ENCODE measurements at places on chromosomes 7 and 10.
A peak's percentile ranks its signal among the peaks of the same experiment; 100 is the strongest.

- no peak for DNase-seq
Observed at GRCh38 chr10:119783665-119784027, 57.8 kb downstream of the INPP5F start.

- DNase-seq = no peak
Observed at GRCh38 chr10:114168450-114169009, 5.5 kb downstream of the CCDC186 start.

GRCh38 chr10:102773986-102774385 is 30.2 kb downstream of the WBP1L start:
- no peak for DNase-seq

GRCh38 chr10:37831495-37832333 is 25.7 kb downstream of the ZNF248 start:
- DNase-seq = no peak

GRCh38 chr7:47089068-47089417 is 492.9 kb downstream of the TNS3 start:
- no peak for DNase-seq

- DNase-seq = no peak
Observed at GRCh38 chr10:128739930-128740329, 613.7 kb upstream of the MKI67 start.

DNA sequence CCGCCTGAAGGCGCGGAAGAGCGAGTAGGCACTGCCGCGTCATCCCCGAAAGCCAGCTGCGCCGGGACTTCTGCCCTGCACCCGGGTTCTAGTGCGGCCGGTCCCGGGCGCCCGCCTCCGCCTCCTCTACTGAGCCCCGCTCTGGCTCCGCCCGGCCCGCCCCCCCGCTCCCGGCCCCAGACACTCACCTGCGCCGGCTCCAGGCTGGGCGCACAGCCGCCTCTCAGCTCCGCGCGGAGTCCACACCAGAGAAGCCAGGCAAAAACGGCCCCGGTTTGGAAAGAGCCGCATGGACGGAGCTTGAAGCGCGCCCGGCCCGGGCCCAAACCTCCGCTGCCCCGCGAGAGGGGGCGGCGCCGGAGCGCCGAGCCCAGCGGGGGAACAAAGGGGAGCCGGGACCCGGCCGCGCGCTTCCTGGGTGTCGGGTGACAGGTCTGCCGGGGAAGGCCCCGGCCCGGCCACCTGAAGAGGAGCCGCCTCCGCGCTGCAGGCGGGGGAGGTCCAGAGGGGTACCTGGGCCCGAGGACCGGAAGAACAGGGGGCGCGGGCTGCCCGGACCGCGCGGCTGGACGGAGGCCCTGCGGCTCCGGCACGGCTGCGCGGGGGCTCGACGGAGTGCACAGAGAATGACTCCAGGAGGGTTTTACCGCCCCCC is 168.2 kb downstream of the NRF1 start:
- no peak for DNase-seq

GRCh38 chr10:93462881-93463280 is 19.3 kb downstream of the MYOF start:
- no peak for DNase-seq

- no peak for DNase-seq
Observed at GRCh38 chr10:130137090-130137448, 878 bp downstream of the GLRX3 start.

DNA sequence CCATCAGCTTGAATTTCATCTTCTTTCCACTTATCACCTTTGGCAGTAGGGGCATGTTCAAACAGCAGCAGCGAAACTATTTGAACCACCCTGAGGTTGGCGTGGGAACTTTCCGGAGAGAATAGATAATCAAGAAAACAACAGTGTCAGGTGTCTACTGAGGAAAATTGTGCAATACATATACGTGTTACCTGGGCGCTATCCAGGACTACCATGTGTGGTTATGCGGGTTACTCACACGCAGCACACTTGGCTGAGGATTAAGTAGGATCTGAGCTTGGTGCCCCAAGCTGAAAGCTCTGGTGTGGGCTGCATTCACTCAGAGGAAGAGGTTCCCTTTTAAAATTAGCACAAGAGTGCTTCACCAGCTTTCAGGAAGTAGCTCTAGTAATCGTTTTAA is 8.8 kb upstream of the ABI1 start:
- no peak for DNase-seq

DNA sequence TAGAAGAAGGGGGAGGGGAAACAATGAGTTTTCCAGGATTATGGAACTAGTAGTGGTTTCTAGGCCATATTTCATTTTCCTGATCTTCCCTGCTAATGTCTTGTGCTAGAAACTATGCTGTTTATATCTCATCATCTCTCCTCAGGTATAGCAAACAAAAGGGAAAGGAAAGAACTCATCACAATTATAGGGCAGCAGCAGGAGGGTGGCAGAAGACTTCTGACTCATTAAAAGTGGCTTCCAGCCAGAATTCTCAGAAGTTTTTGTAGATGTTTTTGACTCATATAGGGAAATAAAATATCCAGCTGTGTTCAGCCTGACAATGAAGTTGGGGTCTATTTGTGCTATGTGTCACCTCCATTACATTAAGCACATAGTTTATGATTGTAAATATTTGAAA is 6.5 kb downstream of the AHR start:
- no peak for DNase-seq

DNA sequence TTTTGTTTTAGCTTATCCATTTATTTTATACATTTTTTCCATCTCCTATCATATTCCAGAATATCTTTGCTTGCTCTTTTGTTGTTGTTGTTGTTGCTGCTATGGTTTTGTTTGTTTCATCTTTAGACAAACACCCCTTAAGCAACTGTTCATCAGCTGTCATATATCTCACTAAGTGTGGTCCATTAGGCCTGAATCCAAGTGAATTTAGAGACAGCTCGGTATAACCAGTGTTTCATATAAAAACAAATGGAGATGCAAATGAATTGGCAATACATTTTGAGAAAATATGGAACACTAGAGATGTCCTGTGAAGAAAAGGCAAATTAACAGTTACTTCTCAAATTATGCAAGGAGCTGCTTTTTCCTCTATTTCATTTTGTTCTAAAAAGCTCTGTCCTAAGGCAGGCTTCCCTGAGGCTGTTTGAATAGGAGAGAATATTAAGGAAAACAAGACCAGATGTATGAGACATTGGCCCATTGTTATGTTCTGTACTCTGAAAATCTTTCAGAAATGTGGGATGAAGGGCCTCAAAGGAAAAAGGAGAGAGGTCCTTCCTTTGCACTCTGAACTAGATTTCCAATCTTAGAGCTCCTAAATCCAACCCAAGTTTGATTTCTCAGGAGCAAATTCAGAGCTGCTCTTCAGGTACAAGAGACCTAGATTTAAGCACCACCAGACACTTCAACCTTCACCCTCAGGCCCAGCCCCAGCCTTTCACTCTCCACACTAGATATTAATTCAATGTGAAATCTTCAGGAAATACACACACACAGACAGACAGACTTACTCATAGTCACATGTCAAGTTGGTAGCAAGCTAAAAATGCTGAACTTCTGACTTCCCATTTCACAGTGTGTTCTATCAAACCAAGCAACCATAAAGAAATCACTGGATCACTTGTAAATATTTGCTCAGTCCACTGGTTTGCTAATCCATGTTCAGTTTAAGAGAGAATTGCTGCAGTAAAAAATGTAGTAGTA is 5.4 kb downstream of the TFEC start:
- no peak for DNase-seq

GRCh38 chr10:69666756-69667155 is 36.7 kb downstream of the FAM241B start:
- no peak for DNase-seq

- no peak for DNase-seq
Observed at GRCh38 chr7:28512668-28513440, 100.5 kb downstream of the CREB5 start.

DNA sequence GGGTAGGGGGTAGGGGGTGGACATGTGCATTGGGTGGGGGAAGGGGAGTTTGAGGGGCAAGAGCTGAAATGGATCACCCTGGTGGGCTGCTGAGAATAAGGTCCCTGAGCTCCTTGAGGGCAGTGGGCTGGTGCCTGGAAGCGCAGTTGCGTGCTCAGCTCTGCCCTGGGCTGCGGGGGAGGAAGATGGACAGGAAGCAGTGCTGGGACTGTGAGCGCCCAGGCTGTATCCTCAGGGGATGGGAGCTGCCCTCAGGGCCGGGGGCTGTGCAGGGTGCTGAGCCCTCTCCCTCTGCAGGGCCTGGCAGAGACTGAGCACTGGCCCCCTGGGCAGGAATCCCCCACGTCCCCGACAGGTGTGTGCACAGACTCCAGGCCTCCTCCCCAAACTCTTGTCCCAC is 24.4 kb upstream of the ZNF467 start:
- no peak for DNase-seq

DNA sequence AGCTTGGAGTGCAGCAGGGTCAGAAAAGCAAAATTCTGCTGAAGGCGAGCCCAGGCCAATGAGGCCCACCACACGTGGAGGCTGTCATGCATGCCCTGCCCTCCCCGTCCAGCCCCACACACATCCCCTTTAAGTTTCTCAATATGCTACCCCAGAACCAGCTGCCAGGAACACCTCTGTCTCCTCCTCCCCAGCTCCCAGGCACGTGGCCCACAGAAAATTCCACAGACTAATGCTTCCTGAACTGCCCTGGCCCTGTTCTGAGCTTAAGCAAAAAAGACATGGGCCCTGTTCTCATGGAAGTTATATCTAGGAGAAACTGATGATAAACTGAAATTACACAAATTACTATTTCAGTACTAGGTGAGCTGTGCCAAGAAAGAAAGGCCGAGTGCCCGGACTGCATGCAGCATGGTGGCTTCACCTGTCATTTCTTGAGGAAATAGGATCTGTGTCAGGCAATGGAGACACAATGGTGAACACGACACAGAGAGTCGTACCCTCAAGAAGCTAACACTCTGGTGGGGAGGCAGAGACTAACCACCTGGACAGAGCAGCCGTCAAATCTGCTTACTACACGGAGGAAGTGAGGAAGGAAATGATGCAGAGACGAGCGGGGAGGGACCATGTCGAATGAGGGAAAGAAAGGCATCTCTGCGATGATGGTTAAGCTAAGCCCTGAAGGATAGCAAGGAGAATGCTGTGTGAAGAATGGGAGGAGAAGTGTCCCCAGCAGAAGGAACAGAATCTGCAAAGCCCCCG is 44.5 kb downstream of the PODXL start:
- DNase-seq = no peak

- DNase-seq = no peak
Observed at GRCh38 chr7:101835136-101835535, 17.7 kb downstream of the CUX1 start.

DNA sequence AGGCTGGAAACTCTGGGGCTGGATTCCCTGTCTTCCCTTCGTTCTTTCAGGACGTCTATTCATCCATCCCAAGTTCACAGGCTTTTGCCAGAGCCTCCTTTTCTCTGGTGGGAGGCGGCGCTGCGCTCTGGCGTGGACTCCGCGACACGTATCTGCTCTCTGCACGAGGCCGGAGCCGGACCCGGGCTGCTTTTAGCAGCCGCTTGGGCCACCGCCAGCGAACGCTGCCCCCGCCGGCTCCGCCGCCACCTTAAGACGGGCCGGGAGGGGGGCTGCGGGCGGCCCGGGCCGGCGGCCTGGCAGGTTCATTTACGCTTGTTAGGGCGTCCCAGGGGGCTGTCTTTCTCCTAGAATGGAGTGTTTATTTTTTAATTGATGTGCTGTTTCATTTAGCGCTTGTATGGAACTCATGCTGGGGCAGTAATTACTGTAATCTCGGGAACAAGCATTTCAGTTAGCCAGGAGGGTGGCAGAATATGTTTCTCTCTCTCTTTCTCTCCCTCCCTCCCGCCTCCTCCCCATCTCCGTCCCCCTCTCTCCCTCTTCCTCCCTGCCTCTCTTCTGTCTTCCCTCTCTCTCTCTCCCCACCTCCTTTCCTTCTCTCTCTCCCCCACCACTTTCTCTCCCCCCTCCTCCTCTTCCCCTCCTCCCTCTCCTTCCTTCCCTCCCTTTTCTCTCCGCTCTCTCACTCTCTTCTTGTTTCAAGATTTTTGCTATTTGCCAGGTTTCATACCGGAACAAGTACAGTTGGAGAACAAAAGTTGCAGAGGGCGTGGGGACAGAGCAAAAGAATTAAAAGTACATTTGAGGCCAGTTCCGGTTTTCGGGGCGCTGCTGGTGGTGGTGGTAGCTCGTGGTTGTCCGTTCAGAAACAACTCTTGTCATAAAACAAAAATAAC is 1.3 kb upstream of the FZD8 start:
- DNase-seq = peak; percentile 81

DNA sequence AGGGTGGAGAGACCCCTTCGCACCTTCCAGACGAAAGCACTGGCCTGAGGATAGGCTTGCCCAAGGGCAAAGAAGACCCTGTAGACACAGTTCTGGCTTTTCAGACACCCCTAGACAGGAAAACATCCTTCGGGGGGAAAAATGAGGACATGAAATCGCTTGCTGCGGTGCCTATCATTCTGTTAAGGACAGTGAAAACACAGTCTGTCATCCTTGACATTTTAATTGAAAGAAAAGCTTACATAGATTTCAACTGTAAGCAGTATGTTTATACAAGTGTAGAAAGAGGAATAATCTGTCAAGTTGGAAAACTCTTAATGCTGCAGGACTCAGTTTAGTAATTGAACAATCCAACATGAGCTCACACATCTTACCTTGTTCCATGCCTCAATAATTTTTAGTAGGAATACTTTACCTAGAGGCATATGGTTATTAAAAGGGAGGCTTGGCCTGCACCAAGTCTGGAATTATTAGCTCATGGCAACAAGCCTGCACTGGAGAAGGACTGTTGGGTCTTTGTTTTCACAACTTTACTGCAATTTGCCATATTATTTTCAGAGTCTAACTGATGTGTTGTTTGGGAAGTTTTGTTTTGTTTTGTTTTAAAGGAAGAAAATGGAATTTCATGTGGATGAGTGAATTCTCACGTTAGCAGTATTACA is 243.5 kb downstream of the TRIL start:
- no peak for DNase-seq

GRCh38 chr7:151494298-151495284 is 25.1 kb downstream of the RHEB start:
- DNase-seq = no peak

Data from coronary artery (tissue), 2 donors.